ENCODE measurements at places on chromosomes 11 and 22.

- no peak for DNase-seq
Observed at GRCh38 chr11:6927030-6927617, 898 bp downstream of the ZNF215 start.

DNA sequence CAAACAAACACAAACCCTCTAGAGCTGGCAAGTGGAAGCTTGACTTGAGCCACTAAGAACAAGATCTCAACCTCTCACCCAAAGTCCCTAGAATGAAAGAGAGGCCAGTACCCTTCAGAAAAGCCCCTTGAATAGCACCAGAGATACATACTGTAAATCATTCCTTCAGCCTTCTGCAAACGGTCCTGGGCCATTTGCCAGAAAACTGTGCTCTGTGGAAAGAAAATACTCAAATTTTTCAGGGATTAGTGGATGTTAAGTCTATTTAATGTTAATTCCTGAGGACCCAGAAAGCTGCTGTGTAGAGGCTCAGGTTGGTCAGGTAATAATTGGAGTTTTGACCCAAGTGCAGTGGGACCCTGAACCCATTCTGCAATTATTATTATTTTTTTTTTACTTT lies 16.9 kb downstream of the SERPINH1 start:
- no peak for DNase-seq

GRCh38 chr11:130247319-130247718 lies 67.4 kb downstream of the ZBTB44 start:
- DNase-seq, result no peak

DNA sequence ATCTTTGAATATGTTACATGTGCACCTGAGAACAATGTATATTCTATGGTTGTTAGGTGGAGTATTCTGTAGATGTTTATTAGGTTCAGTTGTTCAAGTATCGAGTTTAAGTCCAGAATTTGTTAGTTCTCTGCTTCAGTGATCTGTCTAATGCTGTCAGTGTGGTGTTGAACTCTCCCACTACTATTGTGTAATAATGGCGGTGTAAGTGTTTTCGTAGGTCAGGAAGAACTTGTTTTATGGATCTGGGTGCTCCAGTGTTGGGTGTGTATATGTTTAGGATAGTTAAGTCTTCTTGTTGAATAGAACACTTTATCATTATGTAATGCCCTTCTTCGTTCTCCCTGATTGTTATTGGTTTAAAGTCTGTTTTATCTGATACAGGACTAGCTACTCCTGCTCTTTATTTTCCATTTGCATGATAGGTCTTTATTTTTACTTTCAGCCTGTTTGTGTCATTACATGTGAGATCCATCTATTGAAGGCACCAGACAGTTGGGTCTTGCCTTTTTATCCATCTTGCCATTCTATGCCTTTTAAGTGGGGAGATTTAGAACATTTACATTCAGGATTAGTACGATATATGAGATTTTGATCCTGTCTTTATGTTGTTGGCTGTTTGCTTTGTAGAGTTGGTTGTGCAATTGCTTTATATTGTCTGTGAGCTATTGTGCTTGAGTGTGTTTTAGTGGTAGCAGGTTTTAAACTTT lies 121.6 kb downstream of the DDX10 start:
- no peak for DNase-seq

- no peak for DNase-seq
Observed at GRCh38 chr11:27159335-27159679, 118.7 kb downstream of the BBOX1 start.

DNA sequence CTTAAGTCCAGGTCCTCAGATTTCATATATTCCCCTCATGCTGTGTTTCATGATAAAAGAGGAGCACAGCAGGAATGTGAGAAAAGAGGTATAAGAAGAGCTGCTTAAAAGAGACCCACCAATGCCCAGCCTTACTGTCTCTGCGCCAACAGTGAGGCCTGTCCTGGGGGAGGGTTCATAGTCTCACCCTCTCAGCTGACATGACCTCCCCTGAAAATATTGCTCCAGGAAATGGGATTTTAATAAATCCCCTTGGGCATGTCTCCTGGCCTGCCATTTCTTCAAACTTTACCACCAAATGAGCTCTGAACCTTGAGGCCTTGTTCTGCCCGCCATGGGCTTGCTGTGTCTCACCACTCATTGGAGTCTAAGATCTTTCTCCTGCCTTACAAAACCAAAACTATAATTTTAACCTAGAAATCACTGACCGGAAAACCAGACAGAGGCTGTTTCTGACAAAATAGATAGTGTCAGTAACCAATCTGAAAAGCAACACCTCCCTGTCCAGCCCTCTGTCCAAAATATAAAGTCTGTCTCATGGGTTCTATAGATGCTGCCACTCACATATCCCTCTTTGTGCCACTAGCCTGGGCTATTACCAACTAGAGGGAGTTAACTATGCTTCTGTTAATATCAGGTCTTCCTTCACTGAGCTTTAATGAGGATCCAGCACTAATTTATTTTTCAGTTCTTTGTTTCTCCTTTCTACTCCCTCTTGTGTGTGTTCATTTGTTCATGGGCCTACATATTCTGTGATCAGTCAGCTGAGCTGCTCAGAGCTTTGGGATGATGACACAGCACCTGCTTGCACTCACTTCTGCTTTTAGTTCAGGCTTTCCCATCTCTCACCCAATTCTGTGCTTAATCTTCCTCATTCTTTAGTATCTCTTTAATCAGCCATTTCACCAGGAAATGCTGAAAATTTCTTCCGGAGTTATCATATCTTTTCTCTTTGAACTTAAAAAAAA lies at the start of gene OR2AG2:
TSS of gene OR2AG2 (minus strand) at position 51 of the 968 bp plus-strand sequence. CDS start 3,019 bp downstream, outside the sequence.
- no peak for DNase-seq

DNA sequence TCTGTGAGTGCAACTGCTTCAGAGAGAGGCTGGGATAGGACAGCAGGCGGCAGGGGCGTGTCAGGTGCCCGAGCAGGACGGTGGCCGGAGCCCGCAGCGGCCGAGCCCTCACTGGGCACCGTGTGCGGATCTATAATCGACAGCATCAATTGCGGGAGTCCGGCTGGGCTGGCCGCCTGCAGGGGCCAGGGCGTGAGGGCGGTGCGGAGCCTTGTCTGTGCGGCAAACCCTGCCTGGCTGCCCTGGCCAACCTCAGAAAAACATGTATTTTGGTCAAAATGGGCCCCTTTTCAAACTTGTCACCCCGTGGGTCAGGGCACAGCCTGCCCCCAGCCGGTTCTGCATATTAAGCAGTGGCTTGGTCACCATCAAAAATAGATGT lies 91.3 kb upstream of the KCNQ1OT1 start:
- no peak for DNase-seq

- no peak for DNase-seq
Observed at GRCh38 chr22:38467438-38467903, 425 bp upstream of the KDELR3 start.

DNA sequence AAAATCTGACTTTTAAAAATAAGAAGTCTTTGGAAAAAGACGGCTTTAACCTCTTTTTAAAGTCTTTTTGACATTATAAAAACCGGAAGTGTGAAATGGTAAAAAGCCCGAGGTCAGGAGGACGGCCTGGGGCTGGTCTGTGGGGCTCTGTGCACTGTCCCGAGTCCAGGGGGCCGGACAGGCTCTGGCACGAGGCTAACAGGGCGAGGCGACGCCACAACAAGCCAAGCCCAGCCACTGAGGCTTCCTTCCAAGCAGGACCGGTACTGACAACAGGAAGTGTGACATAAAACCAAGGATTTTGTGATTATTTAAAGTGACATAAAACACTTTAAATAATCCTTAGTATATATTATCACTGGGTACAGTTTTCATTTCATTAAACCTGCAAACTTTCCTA lies 39.2 kb downstream of the BRD1 start:
- no peak for DNase-seq

DNA sequence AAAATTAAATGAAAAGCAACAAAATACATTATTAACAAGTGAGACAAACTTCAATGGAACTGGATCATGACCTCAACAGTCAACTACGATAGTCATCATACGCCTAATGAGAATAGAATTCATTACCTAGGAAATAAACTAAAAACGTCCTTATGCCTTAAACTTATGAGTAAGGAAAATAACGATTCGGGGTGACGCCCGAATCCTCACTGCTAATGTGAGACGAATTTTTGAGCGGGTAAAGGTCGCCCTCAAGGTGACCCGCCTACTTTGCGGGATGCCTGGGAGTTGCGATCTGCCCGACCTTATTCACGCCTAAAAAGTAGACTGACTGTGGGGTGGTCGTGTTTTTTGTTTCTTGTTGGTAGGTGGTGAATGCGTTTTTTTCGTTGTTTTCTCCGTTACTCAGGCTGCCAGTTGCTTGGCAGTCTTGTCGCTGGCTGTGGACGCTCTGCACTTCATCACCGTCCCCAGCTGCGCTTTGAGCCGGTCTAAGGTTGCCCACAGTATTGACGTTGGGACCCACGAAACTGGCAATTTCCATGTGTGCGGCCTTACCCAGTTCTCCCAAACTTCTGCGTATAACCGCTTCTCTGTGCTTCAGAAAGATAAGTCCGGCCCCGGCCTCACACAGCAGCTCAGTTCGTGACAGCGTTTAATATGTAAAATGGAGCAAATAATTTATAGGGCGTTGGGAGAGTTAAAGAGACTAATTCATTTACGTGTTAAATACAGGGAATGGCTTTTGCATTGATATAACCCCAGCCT lies 593 bp upstream of the POLDIP3 start:
- peak; percentile 83 for DNase-seq

All from liver (tissue), 10 donors.